Uterine smooth muscle cell (primary cell): ENCODE measurements at places on chromosomes 4 and X. TPM values are rescaled to one million over a fixed set of nuclear protein-coding genes. Genes with fewer than 3 reads are reported as not detected.

Gene KLKB1
- total RNA-seq, result not detected in 2 replicates

Gene NKX6-1
- under 0.01 and 0.11 TPM in 2 replicates for total RNA-seq

Gene C4orf36
- 0.77 and 2.1 TPM in 2 replicates for total RNA-seq

Gene MAGEB10
- not detected in 2 replicates for total RNA-seq

Gene TMEM271
- total RNA-seq, result not detected in 2 replicates

Gene CXCL8
- total RNA-seq, result 1.5 and 6.3 TPM in 2 replicates

Gene BOD1L1
- total RNA-seq, result 37.4 and 41.6 TPM in 2 replicates

Gene PHOX2B
- not detected in 2 replicates for total RNA-seq

Gene ZCCHC18
- 0.55 and 2.0 TPM in 2 replicates for total RNA-seq
